ENCODE measurements at places on chromosomes 7 and 10. TPM values are rescaled to one million over a fixed set of nuclear protein-coding genes. Genes with fewer than 3 reads are reported as not detected.

Gene ZNF746
- 32.6 TPM for total RNA-seq

Gene UCMA
- total RNA-seq: not detected

Gene CLRN3
- not detected for total RNA-seq

Gene HMX2
- not detected for total RNA-seq

Gene SUGCT
- 8.9 TPM for total RNA-seq

Gene SPAM1
- total RNA-seq: not detected

Gene TBX20
- not detected for total RNA-seq

Gene C10orf95
- total RNA-seq: not detected

Gene ALOX5
- not detected for total RNA-seq

Gene DPYSL4
- 1.3 TPM for total RNA-seq

Gene ACSM6
- total RNA-seq: not detected

Gene IGFBP3
- total RNA-seq: 33.7 TPM

Gene MYH16
- not detected for total RNA-seq

Gene SEMA4G
- 2.3 TPM for total RNA-seq

Gene HABP2
- total RNA-seq: not detected

Gene ELAPOR2
- 4.2 TPM for total RNA-seq

Gene CCL24
- not detected for total RNA-seq

Gene ODAD2
- under 0.01 TPM for total RNA-seq

Gene ACTA2
- 85.4 TPM for total RNA-seq

Gene DYNC1I1
- 0.66 TPM for total RNA-seq

Gene PDZD7
- total RNA-seq: 1.6 TPM

Gene IL2RA
- not detected for total RNA-seq

Gene NPY4R
- not detected for total RNA-seq

Gene TRIM50
- total RNA-seq: not detected
